ENCODE measurements at places on chromosomes 7 and 10.

- DNase-seq, result no peak
Measured at GRCh38 chr7:98638853-98639252, 21.8 kb downstream of the NPTX2 start.

- peak; percentile 10 for DNase-seq
Measured at GRCh38 chr7:112765105-112765504, 25.1 kb downstream of the TMEM168 start.

GRCh38 chr10:11003679-11004078 is 14.0 kb upstream of the CELF2 start:
- no peak for DNase-seq

GRCh38 chr10:133068111-133069032 is 19.4 kb upstream of the ADGRA1 start:
- DNase-seq, result no peak

DNA sequence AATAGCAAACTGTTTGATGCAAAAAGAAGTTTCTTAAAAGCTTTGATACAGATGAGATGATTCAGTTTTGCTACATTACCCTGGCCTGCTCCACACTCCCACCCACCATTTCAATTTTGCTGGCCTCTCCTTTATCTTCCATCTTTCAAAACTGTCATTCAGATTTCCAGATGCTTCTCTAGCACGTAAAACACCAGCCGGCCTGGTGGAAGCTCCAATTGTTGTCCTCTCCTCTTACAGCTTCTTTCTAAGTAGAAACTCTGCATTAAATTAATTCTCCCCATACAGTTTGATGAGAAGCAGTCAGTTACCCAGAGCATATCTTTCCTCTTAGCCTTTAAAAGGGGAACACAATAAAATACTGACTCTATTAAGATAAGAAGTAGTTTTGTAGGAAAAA is 34.3 kb upstream of the ELMO1 start:
- no peak for DNase-seq

- no peak for DNase-seq
Measured at GRCh38 chr10:132691711-132692153, 94.2 kb downstream of the NKX6-2 start.

- no peak for DNase-seq
Measured at GRCh38 chr7:17320657-17321056, 22.2 kb downstream of the AHR start.

GRCh38 chr7:152637161-152637560 is 38.8 kb downstream of the XRCC2 start:
- no peak for DNase-seq

GRCh38 chr7:88020953-88021665 is 87.1 kb downstream of the ADAM22 start:
- no peak for DNase-seq

GRCh38 chr7:31478721-31479120 is 35.2 kb upstream of the ITPRID1 start:
- no peak for DNase-seq

DNA sequence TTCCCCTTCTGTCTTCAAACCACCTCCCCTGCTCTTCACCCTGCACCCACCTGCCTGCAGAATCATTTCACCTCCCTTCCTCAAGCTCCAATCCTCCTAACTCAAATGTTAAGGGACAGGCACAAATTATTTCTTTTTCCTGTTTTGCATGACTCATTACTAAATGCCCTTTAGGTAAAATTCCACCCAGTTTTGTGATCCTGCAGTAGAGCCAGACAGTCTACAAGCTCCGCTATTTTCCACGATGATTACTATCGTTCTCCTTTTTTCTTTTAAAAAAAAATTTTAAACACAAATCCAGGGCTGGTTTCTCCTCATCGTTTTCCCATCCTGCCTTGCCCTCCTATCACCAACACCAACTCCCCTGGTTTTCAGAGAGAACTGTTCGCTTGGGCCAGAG is 186.8 kb upstream of the YAE1 start:
- DNase-seq, result no peak

GRCh38 chr10:22133749-22134624 is 83.8 kb downstream of the EBLN1 start:
- peak; percentile 2 for DNase-seq

DNA sequence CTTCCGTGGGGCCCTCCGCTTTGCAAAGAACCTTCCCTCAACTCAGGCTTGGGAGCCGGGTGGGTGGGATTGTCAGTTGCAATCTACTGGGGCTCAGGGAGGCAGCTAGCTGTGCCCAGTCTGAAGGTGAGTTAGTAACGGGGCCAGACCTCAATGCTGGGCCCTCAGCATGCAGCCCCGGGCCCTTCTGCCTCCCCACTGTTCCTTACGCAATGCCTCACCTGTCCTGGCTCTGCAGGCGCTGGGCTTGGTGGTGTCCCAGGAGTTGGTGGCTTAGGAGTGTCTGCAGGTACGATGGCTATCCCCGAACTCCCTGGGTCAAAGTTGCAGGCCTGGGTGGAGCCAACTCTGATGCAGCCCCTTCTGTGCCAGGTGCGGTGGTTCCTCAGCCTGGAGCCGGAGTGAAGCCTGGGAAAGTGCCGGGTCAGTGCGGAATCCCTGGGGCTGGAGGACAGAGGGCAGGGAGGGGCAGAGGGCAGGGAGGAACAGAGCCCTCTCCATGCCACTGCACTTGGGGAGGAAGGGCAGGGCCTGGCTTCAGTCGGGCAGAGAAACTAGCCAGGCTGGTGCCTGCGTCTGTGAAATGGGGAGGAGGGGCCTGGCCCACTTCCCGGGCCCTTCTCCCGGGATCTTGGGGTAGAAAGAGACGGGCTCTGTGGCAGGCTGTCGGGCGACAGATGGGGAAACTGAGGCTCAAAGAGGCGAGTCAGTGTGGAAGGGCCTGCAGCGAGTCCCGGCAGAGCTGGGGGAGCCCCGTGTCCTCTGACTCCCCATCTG is 15.0 kb downstream of the ELN start:
- DNase-seq, result no peak

DNA sequence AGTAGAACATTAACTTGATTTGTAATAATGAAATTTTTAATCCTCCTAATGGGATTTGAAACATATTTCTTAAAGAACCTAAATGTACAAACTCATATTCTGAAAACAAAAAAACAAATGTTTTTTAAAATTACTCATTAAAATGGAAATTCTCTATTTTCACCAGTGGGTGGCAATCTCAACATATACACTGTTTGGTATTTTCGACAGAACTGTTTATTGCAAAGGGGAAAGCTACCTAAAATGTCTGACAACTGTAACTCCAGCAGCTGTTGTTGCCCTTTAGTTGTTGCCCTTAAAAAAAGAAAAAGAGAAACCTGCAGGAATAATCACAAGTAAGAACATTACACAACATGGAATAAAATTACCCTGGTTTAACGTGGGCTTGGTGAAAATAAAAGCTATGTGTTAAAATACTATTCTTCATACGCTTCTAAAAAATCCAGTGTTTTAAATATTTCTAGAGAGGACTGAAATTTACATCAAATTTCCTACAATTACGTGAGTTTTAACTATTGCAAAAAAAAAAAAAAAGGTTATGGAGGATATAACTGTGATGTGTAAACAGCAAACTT is 54.5 kb downstream of the COL1A2 start:
- DNase-seq, result peak; percentile 28

- no peak for DNase-seq
Measured at GRCh38 chr7:40429826-40430225, 295.0 kb downstream of the SUGCT start.

- no peak for DNase-seq
Measured at GRCh38 chr7:25180946-25181345, 47.3 kb downstream of the NPVF start.

GRCh38 chr7:1893036-1893435 is 223.0 kb downstream of the ELFN1 start:
- DNase-seq, result no peak

DNA sequence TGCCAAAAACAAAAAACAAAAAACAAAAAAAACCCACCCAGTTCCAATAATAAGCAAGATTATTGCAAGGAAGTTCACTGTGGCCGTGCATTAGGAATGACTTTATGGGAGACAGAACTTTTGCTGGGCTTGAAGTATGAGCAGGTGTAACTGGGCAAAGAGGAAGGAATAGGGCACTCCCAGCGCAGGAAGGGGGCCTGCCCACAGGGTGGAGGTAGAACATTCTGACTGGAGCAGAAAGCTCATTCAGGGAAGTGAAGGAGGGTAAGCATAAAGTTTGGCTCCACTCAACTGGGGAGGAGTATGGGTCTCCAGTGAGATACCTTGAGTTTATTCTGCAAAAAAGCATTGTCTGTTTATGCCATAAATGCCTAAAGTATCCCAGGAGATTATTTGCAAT is 42.1 kb upstream of the WIPF3 start:
- no peak for DNase-seq

- no peak for DNase-seq
Measured at GRCh38 chr7:77687100-77687746, 9.0 kb upstream of the RSBN1L start.

DNA sequence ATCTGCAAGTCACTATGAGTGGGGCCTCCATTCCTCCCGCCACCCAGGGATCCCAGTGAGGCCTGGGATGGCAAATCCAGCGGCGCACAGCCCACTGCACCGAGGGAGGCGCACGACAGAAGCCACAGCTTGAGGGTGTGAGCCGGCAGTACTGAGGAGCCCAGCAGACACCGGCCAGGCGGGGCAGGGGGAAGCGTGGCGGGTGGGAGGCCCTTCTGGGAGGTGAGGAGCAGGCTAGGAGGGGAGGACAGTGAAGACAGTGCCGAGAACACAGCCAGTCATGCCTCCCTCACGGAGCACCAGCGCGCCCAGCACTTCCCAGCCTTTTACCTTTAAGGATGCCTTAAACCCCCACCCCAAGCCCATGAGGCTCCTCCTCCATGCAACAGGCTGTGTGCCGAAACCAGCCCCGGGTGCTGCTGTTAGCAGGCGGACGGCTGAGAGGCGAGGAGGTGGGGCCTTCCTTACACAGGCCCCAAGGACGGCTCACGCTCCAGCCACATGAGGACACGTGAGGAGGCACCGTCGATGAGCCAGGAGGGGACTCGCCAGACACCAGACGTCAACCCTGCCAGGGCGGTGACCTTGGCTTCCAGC is 258.5 kb downstream of the PTPRN2 start:
- no peak for DNase-seq

DNA sequence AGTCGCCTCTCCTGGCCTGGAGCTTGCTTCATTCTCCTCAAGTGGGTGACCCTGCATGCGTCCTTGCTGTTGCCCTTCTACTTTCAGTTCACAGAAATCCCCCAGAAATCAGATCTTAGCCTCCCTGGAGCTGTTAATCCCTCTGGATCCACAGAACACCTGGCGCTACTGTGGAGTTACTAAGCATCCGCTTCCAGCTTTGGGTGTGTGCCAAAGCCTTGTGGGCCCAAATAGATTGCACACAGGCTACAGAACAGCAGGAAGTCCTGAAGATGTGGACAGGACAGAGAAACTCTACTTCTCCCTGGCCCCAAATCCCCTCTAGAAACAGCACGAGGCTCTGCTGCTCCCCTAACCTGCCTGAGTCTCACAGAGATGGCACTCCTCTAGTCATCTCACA is 36.6 kb upstream of the PDLIM1 start:
- no peak for DNase-seq

- no peak for DNase-seq
Measured at GRCh38 chr7:27030393-27031050, 65.3 kb downstream of the HOXA1 start.

DNA sequence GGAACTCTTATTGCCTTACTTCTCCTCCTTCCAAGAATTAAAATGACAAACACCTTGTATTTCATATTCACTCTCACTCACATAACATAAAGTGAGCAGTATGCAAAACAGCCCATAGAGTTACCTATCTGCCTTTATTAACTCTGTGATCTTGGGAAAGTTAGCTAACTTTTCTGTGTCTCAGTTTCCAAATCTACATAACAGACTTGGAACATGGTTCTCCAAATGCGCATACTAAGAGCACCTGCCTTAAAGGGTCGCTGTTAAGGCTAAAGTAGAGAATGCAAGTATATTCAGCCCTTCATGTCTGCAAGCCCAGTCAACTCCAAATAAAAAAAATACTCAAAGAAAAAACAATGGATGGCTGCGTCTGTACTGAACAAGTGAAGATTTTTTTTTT is 121.8 kb upstream of the C1QL3 start:
- no peak for DNase-seq

GRCh38 chr10:114852197-114852596 is 30.6 kb downstream of the FHIP2A start:
- DNase-seq, result no peak

DNA sequence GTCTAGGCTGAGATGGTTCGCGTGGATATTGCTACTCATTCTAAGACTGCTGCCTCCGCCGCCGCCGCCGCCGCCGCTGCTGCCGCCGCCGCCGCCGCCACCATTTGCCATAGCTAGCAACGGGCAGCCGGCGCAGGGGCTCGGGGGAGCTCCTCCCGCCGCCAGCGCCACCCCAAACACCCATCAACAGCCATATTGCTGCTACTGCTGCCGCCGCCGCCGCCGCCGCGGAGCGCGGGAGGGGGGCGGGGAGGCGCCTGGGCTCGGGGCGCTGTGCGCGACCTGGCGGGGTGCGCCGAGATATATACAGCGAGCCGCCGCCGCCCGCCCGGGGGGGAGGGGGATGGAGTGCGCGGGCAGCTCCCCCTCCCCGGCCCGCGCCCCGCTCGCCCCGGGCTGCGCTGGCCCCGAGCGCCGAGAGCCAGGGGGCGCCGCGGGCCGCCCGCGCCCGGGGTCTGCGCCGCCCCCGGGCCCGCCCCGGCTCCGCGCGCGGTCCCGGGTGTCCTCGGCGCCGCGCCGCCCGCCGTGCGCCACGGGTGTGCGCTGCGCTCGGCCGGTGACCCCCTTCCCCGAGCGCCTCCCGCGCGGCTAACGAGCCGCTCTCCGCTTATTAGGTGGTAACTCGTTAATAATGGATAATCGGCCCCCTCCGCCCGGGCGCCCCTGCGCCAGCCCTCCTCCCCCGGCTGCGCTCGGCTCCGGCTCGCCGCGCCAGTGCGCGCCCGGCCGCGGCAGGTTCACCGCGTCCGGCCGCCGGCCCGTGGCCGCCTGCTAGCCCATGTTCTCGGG is at the start of gene KCNMA1:
Gene KCNMA1, minus strand, starts transcription at position 277 of the 789 bp plus-strand sequence.
- DNase-seq, result no peak

- peak; percentile 55 for DNase-seq
Measured at GRCh38 chr7:23261843-23262452, 15.4 kb downstream of the GPNMB start.

DNA sequence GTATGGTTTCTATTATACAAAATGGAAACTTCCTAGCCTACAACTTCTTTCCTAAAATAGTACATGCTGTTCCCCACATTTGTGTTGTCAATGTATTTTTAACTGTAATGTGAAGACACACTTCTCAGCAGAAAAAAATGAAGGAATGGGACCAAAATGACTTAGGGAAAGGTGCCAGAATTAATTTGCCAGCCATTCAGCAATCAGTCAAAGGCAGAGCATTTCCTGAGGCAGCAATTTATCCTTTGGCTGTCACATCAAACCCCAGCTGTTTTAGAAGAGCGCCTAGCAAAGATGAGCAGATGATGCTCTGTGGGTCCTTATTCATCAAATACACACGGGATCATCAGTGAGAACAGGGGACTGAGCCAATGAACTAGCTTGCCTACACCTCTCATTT is 592.5 kb downstream of the KCNMA1 start:
- DNase-seq, result no peak

- no peak for DNase-seq
Measured at GRCh38 chr7:100515072-100515532, 23.9 kb upstream of the AGFG2 start.

Measured in CD4-positive, alpha-beta T cell treated with Interleukin-17A for 1 hour (primary cell).